ENCODE measurements at places on chromosomes 7 and 10.

DNA sequence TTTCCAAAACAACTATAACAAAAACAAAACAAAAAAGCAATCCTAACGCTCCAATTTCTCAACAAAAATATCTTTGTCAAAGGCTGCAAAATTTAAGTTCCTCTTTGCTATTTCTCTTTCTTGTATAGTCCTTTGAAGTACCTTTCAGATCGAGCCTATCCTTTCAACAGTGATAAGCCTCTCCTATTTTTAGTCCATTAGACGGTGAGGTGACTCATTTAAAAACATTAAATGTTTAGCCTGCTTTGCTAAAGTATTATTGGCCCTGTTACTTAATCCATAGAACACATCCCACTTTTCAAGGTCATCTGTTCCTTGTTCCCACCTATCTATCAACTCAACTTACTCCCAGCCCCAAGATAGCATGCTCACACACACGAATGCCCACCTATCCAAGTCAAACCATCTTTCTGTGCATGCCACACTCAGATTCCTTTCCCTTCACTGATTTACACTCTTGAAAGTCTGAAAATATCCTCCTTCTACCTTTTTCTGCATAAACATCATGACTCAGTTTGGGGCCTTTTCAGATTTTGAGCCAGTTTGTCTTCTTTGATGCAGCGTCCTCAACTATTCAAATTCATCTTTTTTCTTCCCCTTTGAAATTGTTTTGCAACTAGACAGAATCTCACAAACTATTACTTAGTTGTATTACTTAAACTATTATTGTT lies 224.9 kb upstream of the TMEM229A start:
- no peak for DNase-seq

- no peak for DNase-seq
These were observed 295.9 kb downstream of the TFEC start for GRCh38 chr7:115734641-115735040.

DNA sequence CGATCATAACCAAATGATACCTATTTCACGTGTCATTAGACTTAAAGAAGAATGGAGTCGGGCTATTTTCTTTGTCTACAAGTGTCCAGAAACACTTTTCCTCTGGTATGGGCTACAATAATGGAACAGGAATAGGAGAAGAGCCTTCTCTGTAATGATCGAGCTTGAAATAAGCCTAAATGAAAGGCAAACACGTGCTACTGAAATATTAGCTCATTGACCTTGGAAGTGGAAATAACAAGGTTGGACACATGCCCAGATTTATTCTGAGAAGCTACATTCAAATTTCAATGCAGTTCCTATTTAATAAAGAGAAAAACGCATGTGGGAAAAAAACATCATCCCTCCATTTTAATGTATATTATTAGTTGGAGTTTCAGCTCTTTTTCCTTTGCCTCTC lies 254.7 kb upstream of the PTER start:
- DNase-seq: no peak

- peak; percentile 75 for DNase-seq
These were observed 2.6 kb downstream of the TMEM243 start for GRCh38 chr7:87216701-87217508.

- DNase-seq: no peak
These were observed 66.2 kb upstream of the STEAP1B start for GRCh38 chr7:22566176-22566575.

- DNase-seq: peak; percentile 61
These were observed 173.6 kb upstream of the AKR1E2 start for GRCh38 chr10:4652111-4653010.

DNA sequence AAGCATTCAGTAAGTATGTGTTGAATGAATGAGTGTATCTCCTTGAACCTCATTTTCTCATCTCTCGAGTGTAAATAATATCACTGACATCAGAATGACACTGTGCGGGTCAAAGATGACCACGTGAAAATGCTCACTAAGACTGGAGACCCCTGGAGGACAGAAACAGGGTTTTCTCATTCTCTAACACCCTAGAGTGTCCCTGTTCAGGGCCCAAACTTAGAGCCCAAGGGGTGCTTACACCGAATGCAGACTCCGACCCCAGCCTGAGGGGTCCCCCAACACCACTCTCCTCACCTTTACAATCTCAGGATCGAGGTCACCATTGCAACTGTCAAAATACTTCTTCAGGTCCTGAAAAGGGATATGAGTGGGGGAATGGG lies 1.4 kb downstream of the CDK5 start:
- no peak for DNase-seq

GRCh38 chr7:64581926-64582894 lies 19.3 kb upstream of the ZNF680 start:
- DNase-seq: no peak

- no peak for DNase-seq
These were observed 2.3 kb downstream of the AQP1 start for GRCh38 chr7:30913821-30914515.

Measured in activated CD8-positive, alpha-beta T cell treated with anti-CD3 and anti-CD28 coated beads for 36 hours (primary cell).